ENCODE measurements at places on chromosomes 7 and 10. TPM values are rescaled to one million over a fixed set of nuclear protein-coding genes. Genes with fewer than 3 reads are reported as not detected.

GRCh38 chr7:84113906-84114850 is 80.4 kb downstream of the SEMA3A start:
- DNase-seq = no peak

Gene TMEM178B
- 1.1 TPM for total RNA-seq

- DNase-seq = no peak
Observed at GRCh38 chr10:10528563-10528910, 489.1 kb upstream of the CELF2 start.

Gene AGBL3
- total RNA-seq = 1.7 TPM

DNA sequence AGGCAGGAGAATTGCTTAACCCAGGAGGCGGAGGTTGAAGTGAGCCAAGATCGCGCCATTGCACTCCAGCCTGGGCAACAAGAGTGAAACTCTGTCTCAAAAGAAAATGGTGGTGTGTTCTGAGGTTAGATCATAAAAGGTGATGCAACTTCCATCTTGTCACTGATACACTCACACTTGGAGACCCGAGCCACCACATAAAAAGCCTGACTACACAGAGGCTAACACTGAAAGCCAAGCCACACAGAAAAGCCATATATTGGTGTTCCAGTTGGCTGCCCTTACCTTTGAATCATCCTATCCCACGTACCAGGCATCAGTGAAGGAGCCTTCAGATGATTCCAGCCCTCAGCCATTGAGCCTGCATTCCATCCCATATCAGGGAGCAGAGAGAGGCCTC is 4.0 kb downstream of the MORN4 start:
- no peak for DNase-seq

All from H7 (cell line).